Activated CD8-positive, alpha-beta memory T cell treated with anti-CD3 and anti-CD28 coated beads, Interleukin-2, amount 10 ng/mL, durations not matched to agents 7 days and 5 days (primary cell): ENCODE measurements at places on chromosomes 2 and 18.

DNA sequence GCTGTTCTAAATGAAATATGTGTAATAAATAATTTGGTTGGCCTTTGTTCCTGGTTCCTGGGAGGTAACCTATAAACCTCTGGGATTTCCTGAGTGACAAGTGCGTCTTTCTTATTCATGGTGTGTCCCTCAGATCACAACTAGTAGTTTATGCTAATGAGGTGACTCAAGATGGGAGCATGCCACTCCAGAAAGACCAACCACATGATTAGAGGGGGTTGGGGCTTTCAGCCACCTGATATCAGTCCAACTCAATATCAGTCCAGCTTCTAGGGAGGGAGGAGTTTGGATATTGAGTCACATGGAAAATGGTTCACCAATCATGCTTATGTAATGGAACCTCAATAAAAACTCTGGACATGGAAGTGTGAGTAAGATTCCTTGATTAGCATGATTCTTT is 96.6 kb downstream of the QPCT start:
- H3K27ac ChIP-seq, result no peak overlapping the region
- no peak for DNase-seq
- H3K36me3 ChIP-seq, result peaks cover 2% of the 10 kb centered on the region

GRCh38 chr2:239960929-239961661 is 64.0 kb downstream of the NDUFA10 start:
- no peak for DNase-seq
- no peak overlapping the region for H3K27ac ChIP-seq
- peaks cover 4% of the 10 kb centered on the region for H3K36me3 ChIP-seq
- H3K4me3 ChIP-seq, result no peak overlapping the region
- peaks cover 2% of the 10 kb centered on the region for H3K4me1 ChIP-seq

DNA sequence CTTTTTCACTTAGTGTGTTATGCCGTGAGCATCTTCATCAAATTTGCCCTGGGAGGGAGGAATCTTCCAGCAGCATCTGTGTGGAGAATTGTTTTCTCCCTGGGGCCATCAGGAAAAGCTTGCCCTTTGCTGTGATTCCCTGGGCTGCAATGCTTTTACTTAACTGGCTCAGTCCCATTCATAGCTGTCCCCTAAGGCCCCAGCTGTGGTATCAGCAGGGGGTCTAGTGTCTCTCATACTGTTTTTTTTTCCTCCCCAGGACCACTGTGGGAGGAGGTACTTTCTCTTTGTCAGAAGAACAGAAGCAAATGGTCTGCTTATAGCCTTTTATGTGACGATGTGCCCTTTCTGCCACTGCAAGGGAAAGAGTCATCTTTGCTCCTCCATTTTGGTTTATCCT is 176.8 kb upstream of the CELF4 start:
- H3K27me3 ChIP-seq, result no peaks in the 10 kb centered on the region
- DNase-seq, result no peak
- no peaks in the 10 kb centered on the region for H3K4me1 ChIP-seq
- H3K4me3 ChIP-seq, result no peak overlapping the region
- no peaks in the 10 kb centered on the region for H3K36me3 ChIP-seq

DNA sequence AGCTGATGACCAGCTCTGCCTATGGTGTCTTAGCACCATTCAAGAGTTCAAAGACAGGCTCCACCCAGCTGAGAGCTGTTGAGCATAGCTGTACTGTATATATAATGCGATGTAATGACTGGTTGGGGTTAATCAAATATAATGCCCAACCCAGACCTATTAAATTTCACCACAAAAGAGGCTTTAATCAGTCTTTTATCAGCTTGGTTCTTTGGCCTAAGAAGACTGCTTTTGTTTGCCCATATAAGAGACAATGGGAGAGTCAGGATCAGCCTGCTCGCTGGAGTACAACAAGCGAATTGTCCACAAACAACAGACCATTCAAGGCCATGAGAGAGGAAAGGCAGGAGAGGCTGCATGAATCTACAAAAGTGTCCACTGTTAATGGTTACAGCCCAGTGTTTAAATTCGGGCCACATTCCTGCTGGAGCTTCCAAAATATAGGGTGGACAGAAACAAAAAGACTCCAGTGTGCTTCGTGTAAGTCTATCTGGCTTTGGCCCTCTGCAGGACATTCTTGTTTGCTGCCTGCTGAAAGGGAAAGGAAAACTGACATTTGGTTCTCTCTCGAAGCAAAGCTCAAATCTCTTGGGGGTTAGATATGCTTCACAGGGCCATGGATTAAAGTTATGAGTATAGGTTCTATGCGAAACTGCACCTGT is 299.0 kb upstream of the FBXO11 start:
- no peak overlapping the region for H3K27ac ChIP-seq
- H3K4me1 ChIP-seq, result peaks cover 2% of the 10 kb centered on the region
- no peak for DNase-seq
- no peaks in the 10 kb centered on the region for H3K36me3 ChIP-seq

DNA sequence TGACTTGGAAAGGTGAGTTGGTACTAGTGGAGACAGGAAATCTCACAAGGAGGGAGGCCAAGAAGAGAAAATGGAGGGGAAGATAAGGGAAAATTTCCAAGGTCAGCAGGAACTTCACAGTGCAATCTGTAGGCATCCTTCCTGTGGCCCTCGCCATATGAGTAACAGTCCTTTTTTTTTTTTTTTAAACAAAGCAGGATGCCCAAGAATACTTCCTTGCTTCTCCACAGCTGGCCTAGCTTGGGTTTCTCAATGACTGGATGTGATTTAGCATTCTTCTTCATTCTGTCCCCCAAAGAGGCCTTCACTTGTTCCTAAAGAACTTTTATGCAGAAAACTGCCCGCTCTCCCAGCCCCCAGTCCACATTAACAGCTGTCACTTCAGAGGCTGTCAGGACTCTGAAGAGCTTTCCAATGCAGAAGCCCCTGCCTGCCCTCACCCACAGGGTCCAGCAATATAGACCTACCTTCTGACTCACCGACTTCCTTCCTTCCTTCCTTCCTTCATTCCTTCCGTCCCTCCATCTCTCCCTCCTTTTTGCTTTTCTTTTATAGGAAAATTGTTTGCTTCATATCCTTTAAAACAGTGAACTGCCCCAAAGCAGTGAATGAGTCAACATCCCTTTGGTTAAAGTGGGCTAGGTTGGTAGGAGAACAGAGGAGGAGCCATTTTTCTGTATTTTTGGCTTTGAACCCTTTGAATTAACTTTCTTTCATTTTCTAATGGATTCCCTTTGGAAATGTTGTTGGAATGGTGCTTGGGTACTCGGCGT is 172.0 kb downstream of the MGAT5 start:
- no peaks in the 10 kb centered on the region for H3K27me3 ChIP-seq
- no peak overlapping the region for H3K27ac ChIP-seq
- no peak overlapping the region for H3K4me3 ChIP-seq
- peaks cover 1% of the 10 kb centered on the region for H3K36me3 ChIP-seq
- H3K4me1 ChIP-seq, result peaks cover 19% of the 10 kb centered on the region
- DNase-seq, result no peak

DNA sequence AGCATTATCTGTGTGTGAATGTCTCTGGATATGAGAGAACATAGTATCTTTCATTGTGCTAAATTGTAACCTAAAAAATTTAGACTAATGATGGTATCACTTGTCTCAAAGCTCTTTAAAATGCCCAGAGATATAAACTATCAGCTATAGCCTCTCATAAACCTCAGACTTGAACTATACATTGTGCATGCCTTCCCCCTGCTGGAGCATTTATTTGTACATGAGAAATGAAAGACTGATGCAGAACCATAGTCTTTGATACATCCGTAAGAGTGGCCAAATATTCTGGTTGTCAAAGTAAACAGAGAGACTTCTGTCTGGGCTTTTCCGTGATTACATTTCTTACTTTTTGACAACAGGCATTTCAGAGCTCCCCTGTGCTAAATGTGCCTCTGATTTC is 71.9 kb upstream of the CCDC68 start:
- H3K27ac ChIP-seq, result no peak overlapping the region
- H3K36me3 ChIP-seq, result no peaks in the 10 kb centered on the region
- H3K27me3 ChIP-seq, result peaks cover 2% of the 10 kb centered on the region
- no peak for DNase-seq
- no peak overlapping the region for H3K4me3 ChIP-seq

- no peaks in the 10 kb centered on the region for H3K4me1 ChIP-seq
- H3K27ac ChIP-seq, result no peak overlapping the region
- H3K27me3 ChIP-seq, result no peaks in the 10 kb centered on the region
Measured at GRCh38 chr2:67561457-67561965, 164.4 kb downstream of the ETAA1 start.

- no peak overlapping the region for H3K27ac ChIP-seq
- H3K4me3 ChIP-seq, result no peak overlapping the region
- no peak for DNase-seq
- H3K27me3 ChIP-seq, result peaks cover 12% of the 10 kb centered on the region
- H3K36me3 ChIP-seq, result no peaks in the 10 kb centered on the region
Measured at GRCh38 chr18:70450426-70451253, 161.8 kb downstream of the SOCS6 start.

GRCh38 chr2:32647180-32647651 is 19.4 kb downstream of the TTC27 start:
- H3K36me3 ChIP-seq, result peaks cover 28% of the 10 kb centered on the region
- no peak overlapping the region for H3K4me3 ChIP-seq
- DNase-seq, result no peak
- no peaks in the 10 kb centered on the region for H3K4me1 ChIP-seq
- H3K27ac ChIP-seq, result no peak overlapping the region
- H3K27me3 ChIP-seq, result no peaks in the 10 kb centered on the region
